PC-3 (cell line): ENCODE measurements at places on chromosomes 16 and 17.

- DNase-seq, result peak; percentile 12
- H3K36me3 ChIP-seq, result peaks cover 9% of the 10 kb centered on the region; the same call in 1 of the 2 replicates
- H3K4me3 ChIP-seq, result peak overlapping the region; percentile 82
- H3K4me1 ChIP-seq, result peaks cover 43% of the 10 kb centered on the region
Observed at GRCh38 chr17:75153780-75154194, 525 bp downstream of the JPT1 start.

DNA sequence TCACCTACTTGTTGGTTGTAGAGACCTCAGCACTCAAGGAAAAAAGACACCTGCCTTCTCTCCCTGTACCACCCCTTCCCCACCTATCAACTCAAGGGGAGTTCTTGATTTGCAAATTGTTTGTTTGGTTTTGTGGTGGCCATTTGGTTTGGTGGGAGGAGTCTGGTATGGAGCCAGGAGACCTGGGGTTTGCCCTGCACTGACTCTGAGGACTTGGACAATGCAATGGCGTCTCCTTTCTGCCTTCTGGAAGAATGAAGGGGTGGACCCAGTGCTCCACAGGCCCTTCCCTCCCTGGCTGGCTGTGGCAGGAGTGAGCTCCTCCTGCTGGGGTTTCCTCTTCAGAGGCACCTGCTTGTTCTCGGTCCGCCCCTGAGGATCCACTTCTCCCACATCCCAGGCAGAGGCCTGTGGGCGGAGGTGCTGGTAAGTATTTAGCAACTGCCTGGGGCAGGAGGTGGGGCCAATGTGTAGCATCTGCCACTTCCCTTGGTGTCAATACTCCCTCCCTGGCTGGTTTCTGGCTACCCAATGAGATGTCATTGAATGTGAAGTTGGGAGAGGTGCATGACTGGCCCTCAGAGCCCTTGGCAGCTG is 164.5 kb downstream of the NTN1 start:
- peaks cover 37% of the 10 kb centered on the region for H3K27me3 ChIP-seq
- no peaks in the 10 kb centered on the region for H3K36me3 ChIP-seq
- no peak for DNase-seq
- H3K27ac ChIP-seq, result no peak overlapping the region
- H3K4me1 ChIP-seq, result no peaks in the 10 kb centered on the region

- H3K4me3 ChIP-seq, result no peak overlapping the region
- H3K36me3 ChIP-seq, result no peaks in the 10 kb centered on the region
- peaks cover 30% of the 10 kb centered on the region for H3K27me3 ChIP-seq
Observed at GRCh38 chr16:66229651-66230050, 136.8 kb upstream of the CDH5 start.

DNA sequence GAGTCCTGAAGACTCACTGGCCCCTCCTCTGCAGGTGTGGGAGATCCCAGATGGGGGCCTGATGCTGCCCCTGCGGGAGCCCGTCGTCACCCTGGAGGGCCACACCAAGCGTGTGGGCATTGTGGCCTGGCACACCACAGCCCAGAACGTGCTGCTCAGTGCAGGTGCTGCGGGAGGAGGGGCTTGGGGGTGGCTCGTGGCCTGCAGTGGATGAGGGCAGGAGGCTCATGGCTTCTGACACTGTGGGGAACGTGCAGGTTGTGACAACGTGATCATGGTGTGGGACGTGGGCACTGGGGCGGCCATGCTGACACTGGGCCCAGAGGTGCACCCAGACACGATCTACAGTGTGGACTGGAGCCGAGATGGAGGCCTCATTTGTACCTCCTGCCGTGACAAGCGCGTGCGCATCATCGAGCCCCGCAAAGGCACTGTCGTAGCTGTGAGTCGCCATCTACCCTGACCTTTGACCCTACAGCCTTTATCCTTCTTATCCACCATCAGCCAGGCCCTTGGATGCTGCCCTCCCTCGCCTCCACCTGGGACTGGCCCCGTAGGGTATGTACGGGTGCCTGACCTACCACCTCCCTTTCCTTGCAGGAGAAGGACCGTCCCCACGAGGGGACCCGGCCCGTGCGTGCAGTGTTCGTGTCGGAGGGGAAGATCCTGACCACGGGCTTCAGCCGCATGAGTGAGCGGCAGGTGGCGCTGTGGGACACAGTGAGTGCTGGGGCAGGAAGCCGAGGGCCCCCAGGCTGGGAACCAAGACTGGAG is 3.6 kb downstream of the CORO1A start:
- peak; percentile 55 for DNase-seq
- no peaks in the 10 kb centered on the region for H3K27me3 ChIP-seq

- no peak overlapping the region for H3K4me3 ChIP-seq
- H3K27me3 ChIP-seq, result no peaks in the 10 kb centered on the region
- no peak overlapping the region for H3K27ac ChIP-seq
- no peaks in the 10 kb centered on the region for H3K36me3 ChIP-seq
Observed at GRCh38 chr17:27326051-27326450, 32.1 kb downstream of the WSB1 start.

DNA sequence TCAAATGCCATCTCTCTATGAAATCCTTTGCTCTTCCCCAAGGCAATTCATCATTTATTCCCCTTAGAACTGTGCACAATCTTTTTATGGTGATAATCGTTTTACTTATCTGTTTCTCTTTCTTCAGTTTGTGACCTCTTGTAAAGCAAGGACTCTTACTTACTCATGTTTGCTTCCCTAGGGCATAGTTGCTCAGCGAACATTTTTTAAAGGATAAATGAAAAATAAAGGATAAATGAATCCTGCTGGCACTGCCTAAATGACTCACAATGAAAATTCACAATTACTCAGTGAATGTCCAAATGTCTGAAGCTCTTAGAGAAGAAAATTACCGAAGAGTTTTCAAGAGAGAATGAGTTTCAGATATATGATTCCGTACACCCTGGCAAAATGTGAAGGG is 671.7 kb downstream of the CDH11 start:
- peak overlapping the region; percentile 61 for H3K27ac ChIP-seq
- H3K4me3 ChIP-seq, result no peak overlapping the region
- no peaks in the 10 kb centered on the region for H3K27me3 ChIP-seq

DNA sequence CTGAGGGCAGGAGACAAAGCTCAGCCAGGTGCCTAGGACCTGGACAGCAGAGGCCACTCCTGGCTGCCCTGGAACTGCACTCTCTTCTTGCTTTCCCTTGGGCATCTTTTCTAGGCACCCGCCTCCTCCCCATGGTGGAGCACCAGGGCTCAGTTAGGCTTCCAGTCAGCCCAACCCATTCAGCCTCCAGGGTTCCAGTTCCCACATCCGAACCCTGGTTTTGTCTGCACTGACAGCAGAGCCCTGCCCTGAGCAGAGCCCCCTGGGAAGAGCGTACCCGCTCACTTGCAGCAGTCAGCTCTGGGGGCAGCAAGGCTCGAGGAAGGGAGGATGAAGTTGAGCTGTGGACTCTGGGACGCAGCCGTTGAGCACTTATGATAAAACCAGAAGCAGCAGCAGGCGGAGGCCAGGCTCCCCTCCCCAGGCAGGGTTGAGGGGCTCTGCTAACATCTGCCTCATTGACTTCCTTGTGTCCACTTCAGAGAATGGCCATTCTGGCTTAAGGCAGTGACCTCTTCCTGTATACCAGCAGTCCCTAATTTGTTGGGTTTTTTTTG is 213.2 kb downstream of the NTN1 start:
- H3K27ac ChIP-seq, result no peak overlapping the region
- H3K36me3 ChIP-seq, result no peaks in the 10 kb centered on the region
- H3K27me3 ChIP-seq, result no peaks in the 10 kb centered on the region
- peaks cover 4% of the 10 kb centered on the region; the same call in 1 of the 2 replicates for H3K4me1 ChIP-seq

DNA sequence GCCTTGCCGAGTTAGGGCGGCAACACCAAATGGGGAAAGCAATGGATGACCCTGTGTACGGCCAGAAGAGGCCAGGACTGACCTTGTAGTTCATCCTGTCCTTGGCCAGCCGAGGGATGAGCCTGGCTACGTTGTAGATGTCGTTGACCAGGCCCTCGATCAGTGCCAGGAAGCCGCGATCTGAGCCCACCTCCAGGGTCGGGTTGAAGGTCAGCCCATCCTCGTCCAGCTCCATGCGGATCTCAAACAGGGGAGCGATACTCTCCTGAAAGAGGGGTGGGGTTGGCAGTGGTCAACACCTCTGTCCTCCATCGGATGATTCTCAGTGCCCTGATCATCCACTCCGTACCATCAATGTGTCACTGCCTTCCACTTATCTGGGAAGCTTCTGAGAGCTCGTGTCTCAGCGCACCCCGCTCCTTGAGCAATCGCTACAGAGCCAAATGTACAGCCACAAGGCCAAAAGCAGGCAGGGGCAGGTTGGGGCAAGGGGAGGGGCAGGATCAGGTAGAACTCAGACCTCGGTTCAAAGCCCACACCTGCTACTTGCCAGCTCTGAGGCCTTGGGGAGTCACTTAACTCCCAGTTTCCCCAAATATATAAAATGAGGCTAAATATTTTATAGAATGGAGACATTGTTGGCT is 39.9 kb downstream of the DNAH17 start:
- no peak overlapping the region for H3K27ac ChIP-seq
- DNase-seq, result no peak
- H3K4me1 ChIP-seq, result peaks cover 42% of the 10 kb centered on the region
- no peaks in the 10 kb centered on the region for H3K27me3 ChIP-seq
- H3K4me3 ChIP-seq, result no peak overlapping the region
- H3K36me3 ChIP-seq, result no peaks in the 10 kb centered on the region

DNA sequence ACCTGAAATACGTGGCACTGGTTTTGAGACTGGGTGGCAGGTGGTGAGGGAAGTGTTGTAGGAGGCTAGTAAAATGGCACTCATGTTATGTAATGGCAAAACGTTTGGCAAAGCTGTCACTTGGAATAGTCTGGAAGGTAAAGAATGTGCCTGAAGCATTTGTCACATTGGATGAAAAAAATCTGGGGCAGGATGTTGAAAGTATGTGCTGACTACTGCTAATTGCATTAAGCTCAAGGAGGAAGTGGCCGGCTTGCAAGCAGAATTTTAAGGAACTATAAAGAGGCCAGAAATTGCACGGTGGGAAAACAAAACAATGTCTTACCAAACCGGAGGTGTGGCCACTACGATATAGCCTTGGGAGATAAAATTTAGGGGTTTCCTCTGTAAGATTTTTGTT is 26.6 kb upstream of the NLRP1 start:
- H3K4me1 ChIP-seq, result no peaks in the 10 kb centered on the region
- H3K4me3 ChIP-seq, result no peak overlapping the region
- H3K36me3 ChIP-seq, result no peaks in the 10 kb centered on the region
- no peaks in the 10 kb centered on the region for H3K27me3 ChIP-seq
- no peak overlapping the region for H3K27ac ChIP-seq

GRCh38 chr17:75774991-75775668 is 9.5 kb upstream of the UNK start:
- DNase-seq, result peak; percentile 72
- H3K4me3 ChIP-seq, result no peak overlapping the region
- no peak overlapping the region for H3K27ac ChIP-seq

- no peaks in the 10 kb centered on the region for H3K27me3 ChIP-seq
- no peak for DNase-seq
- no peak overlapping the region for H3K4me3 ChIP-seq
- H3K4me1 ChIP-seq, result peaks cover under 1% of the 10 kb centered on the region; the same call in 1 of the 2 replicates
Observed at GRCh38 chr17:19254651-19255050, 17.5 kb downstream of the EPN2 start.

DNA sequence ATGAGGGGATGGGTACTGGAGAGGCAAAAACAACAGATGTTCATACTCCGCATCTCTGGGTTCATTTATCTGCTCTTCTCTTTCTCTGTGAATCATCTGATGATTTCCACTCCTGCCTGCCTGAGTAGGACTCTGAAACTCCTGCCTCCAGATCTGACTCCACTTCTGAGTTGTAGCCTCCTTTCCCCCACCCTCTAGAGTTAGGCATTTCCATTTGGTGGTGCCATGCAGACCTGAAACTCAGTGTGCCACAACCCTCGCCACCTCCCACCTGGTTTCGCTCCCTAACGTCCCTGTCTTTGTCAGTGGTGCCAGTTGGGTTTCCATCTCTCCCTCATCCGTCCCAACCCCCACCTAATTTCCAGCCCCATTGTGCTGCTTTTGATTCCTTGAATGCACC is 126.2 kb downstream of the PRKCB start:
- peaks cover 3% of the 10 kb centered on the region; the same call in 1 of the 2 replicates for H3K27me3 ChIP-seq
- no peaks in the 10 kb centered on the region for H3K4me1 ChIP-seq
- no peak overlapping the region for H3K27ac ChIP-seq
- H3K36me3 ChIP-seq, result no peaks in the 10 kb centered on the region
- DNase-seq, result no peak

- peaks cover 14% of the 10 kb centered on the region for H3K4me1 ChIP-seq
- no peak overlapping the region for H3K27ac ChIP-seq
- no peak overlapping the region for H3K4me3 ChIP-seq
- H3K36me3 ChIP-seq, result no peaks in the 10 kb centered on the region
Observed at GRCh38 chr16:19856120-19856519, 28.5 kb downstream of the GPRC5B start.

DNA sequence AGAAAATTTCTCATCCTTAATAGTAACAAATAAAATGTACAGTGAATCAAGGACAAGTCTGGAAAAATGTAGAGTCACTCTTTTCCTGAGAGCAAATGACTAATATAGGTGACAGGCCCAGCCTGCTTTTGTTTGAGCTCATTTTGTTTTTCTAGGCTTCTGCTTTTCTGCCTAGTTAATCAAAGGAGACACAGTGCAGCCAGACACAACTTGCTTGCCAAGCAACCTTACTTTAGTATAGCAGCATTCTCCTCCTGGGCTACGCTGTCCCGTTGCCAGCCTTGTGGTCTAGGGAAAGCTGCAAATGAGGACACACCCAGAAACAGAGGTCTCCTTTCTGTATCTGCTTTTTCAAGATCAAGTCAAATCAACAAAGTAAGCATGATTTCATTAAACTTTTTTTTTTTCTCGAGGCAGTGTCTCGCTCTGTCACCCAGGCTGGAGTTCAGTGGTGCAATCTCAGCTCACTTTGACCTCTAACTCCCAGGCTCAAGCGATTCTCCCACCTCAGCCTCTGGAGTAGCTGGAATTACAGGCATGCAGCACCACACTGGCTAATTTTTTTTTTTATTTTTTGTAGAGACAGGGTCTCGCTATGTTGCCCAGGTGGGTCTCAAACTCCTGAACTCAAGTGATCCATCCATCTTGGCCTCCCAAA is 17.2 kb downstream of the GINS3 start:
- no peaks in the 10 kb centered on the region for H3K27me3 ChIP-seq
- peak; percentile 82 for DNase-seq
- H3K27ac ChIP-seq, result peak overlapping the region; percentile 82
- peaks cover 24% of the 10 kb centered on the region for H3K4me1 ChIP-seq
- H3K4me3 ChIP-seq, result peak overlapping the region; percentile 38
- peaks cover 4% of the 10 kb centered on the region; the same call in 1 of the 2 replicates for H3K36me3 ChIP-seq

- H3K27ac ChIP-seq, result no peak overlapping the region
- H3K27me3 ChIP-seq, result no peaks in the 10 kb centered on the region
- peaks cover 29% of the 10 kb centered on the region for H3K4me1 ChIP-seq
- no peaks in the 10 kb centered on the region for H3K36me3 ChIP-seq
- peak; percentile 34 for DNase-seq
Observed at GRCh38 chr16:85567101-85567866, 45.8 kb upstream of the GSE1 start.

GRCh38 chr17:80474961-80475909 is 1.2 kb downstream of the NPTX1 start:
- H3K27me3 ChIP-seq, result peaks cover 42% of the 10 kb centered on the region
- peak overlapping the region; percentile 56 for H3K4me3 ChIP-seq
- H3K36me3 ChIP-seq, result no peaks in the 10 kb centered on the region
- DNase-seq, result no peak
- H3K4me1 ChIP-seq, result peaks cover 19% of the 10 kb centered on the region
- H3K27ac ChIP-seq, result no peak overlapping the region

GRCh38 chr16:71896764-71897368 is 1.5 kb downstream of the IST1 start:
- peaks cover 9% of the 10 kb centered on the region; the same call in 1 of the 2 replicates for H3K4me1 ChIP-seq
- H3K4me3 ChIP-seq, result peak overlapping the region; percentile 100
- H3K27ac ChIP-seq, result no peak overlapping the region
- no peaks in the 10 kb centered on the region for H3K36me3 ChIP-seq
